ENCODE measurements at places on chromosomes 7 and 10. TPM values are rescaled to one million over a fixed set of nuclear protein-coding genes. Genes with fewer than 3 reads are reported as not detected.

GRCh38 chr7:69199661-69200060 is 398.6 kb upstream of the AUTS2 start:
- no peak overlapping the region for H3K4me3 ChIP-seq
- H3K27ac ChIP-seq, result no peak overlapping the region
- no peak for DNase-seq
- no peaks in the 10 kb centered on the region for H3K4me1 ChIP-seq

- no peak overlapping the region for H3K27ac ChIP-seq
- no peaks in the 10 kb centered on the region for H3K36me3 ChIP-seq
- H3K27me3 ChIP-seq, result no peaks in the 10 kb centered on the region
- no peaks in the 10 kb centered on the region for H3K4me1 ChIP-seq
- DNase-seq, result no peak
These were observed 299.6 kb upstream of the MBL2 start for GRCh38 chr10:53072144-53072543.

DNA sequence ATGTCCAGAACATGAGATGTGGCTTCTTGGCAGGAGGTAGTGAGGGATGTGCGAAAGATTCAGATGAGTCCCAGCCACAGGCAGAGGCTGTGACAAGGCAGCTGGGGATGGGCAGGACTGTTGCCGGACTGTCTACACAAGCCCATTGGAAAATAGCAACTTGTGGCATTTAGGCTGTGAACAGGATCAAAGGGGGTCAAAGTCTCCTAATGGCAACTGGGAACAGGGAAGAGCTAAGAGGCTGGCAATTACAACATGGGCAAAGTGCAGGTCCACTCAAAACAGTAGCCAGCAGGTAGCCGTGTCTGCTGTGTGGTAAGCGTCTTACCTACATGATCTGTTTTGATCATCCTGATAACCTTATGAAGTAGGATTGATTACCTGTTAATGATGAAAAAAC is 254.2 kb upstream of the ZNF32 start:
- no peak overlapping the region for H3K4me3 ChIP-seq
- H3K27me3 ChIP-seq, result no peaks in the 10 kb centered on the region
- no peaks in the 10 kb centered on the region for H3K4me1 ChIP-seq
- no peak overlapping the region for H3K27ac ChIP-seq
- DNase-seq, result no peak

GRCh38 chr7:103143868-103144267 is 5.0 kb downstream of the NAPEPLD start:
- H3K4me1 ChIP-seq, result peaks cover 3% of the 10 kb centered on the region
- no peak overlapping the region for H3K4me3 ChIP-seq
- H3K27me3 ChIP-seq, result no peaks in the 10 kb centered on the region
- no peak overlapping the region for H3K27ac ChIP-seq

DNA sequence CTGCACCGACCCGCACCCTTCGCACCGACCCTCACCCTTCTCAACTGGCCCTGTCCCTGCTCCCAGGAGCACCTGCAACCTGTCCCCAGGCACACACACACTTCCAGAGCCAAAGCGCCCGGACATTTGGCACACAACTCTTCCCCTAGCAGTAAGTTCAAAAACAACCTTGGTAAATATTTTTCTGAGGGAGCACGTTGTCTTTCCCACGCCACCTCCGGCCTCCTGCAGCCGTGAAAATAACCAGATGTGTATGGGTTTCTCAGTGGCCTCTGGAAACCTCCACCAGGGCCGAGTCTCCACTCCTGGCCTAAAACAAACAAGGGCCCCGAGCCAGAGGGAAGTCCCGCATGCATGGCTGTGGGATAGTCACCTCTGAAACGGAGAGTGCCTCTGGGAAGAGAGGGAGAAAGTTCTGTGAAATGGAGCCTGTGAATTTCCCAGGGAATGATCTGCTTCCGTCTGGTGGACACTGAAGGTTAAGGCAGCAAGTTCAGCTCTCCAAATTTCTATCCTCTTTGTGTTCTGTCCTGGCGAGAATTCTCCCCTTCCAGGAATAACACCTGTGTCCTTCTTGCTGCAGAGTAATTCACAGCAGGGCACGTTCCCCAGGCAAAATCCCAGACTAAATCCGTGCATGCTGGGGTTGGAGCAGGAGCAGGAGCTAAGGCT is 15.8 kb downstream of the PODXL start:
- H3K27ac ChIP-seq, result no peak overlapping the region
- no peaks in the 10 kb centered on the region for H3K27me3 ChIP-seq
- no peak for DNase-seq
- peaks cover 49% of the 10 kb centered on the region for H3K4me1 ChIP-seq

- no peaks in the 10 kb centered on the region for H3K36me3 ChIP-seq
- no peak overlapping the region for H3K27ac ChIP-seq
- DNase-seq, result no peak
- H3K4me1 ChIP-seq, result no peaks in the 10 kb centered on the region
- no peak overlapping the region for H3K4me3 ChIP-seq
These were observed 501.8 kb downstream of the GATA3 start for GRCh38 chr10:8556321-8556720.

DNA sequence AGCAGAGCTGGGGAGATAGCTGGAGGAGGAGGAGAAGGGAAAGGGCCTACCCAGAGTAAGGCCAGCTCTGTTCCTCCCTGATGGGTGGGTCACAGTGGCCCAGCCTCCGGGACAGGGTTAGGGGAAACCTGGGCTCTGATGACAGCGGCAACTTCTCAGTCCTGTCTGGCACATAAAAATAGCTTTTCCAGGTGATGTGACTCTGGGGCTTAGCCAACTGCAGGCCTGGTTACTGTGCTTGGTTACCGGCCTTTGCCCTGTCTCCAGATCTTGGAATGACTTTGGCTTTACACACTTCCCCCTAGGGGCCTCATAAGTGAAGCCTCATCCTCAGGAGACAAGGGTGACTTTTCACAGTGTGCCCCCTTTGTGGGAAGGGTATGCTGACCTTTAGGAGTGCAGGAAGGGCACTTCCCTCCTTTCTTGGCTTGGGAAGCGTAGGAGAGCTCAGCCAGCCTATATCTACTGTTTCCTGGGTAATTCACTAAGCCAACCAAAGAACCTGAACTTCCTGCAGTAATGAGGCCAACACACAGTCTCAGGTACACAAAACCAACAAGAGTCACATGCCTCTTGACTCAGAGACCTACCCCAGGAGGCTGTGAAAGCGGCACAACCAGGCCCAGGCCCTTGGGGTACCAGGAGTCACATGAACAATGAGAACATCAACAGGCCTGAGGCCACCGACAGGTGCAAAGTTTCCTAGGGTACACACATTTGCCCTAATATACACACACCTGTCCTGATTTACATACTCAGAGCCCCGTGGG is 11.7 kb upstream of the HILPDA start:
- no peak overlapping the region for H3K27ac ChIP-seq
- no peaks in the 10 kb centered on the region for H3K4me1 ChIP-seq

- H3K27ac ChIP-seq, result no peak overlapping the region
- no peak overlapping the region for H3K4me3 ChIP-seq
- DNase-seq, result no peak
- H3K36me3 ChIP-seq, result no peaks in the 10 kb centered on the region
These were observed 242.8 kb downstream of the KLF6 start for GRCh38 chr10:3542185-3542611.

- no peaks in the 10 kb centered on the region for H3K4me1 ChIP-seq
- H3K27me3 ChIP-seq, result no peaks in the 10 kb centered on the region
- no peaks in the 10 kb centered on the region for H3K36me3 ChIP-seq
- H3K27ac ChIP-seq, result no peak overlapping the region
These were observed 31.4 kb downstream of the TCERG1L start for GRCh38 chr10:131280101-131280500.

DNA sequence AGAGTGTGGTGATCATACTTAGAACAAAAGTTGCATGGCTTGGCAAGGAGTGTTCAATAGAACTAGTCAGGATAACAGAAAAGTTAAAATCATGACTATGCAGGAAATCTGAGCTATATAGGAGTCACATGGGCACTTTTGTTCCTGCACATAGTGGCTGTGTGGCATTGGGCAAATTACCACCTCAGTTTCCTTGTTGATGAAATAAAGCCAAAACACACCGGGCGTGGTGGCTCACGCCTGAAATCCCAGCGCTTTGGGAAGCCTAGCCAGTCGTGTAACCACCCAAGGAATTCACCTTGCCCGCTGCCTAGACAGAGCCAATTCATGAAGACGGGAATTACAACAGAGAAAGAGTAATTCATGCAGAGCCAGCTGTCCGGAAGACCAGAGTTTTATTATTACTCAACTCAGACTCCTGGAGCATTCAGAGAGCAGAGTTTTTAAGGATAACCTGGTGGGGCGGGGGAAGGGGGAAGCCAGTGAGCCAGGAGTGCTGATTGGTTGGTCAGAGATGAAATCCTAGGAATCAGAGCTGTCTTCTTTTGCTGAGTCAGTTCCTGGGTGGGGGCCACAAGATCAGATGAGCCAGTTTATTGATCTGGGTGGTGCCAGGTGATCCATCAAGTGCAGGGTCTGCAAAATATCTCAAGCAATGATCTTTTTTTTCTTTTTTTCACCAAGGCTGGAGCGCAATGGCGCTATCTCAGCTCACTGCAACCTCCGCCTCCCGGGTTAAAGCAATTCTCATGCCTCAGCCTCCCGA is 6.4 kb upstream of the MKRN1 start:
- H3K36me3 ChIP-seq, result no peaks in the 10 kb centered on the region
- H3K4me1 ChIP-seq, result no peaks in the 10 kb centered on the region
- no peak overlapping the region for H3K27ac ChIP-seq
- no peak overlapping the region for H3K4me3 ChIP-seq
- DNase-seq, result no peak
- no peaks in the 10 kb centered on the region for H3K27me3 ChIP-seq

GRCh38 chr7:12210179-12211053 is 678 bp upstream of the TMEM106B start:
- no peak overlapping the region for H3K27ac ChIP-seq
- H3K4me3 ChIP-seq, result peak overlapping the region; percentile 82
- DNase-seq, result no peak
- no peaks in the 10 kb centered on the region for H3K4me1 ChIP-seq

- 0 out of 2 replicates have a peak, but pooled peaks cover 3% of the 10 kb centered on the region for H3K27me3 ChIP-seq
- H3K4me1 ChIP-seq, result peaks cover 21% of the 10 kb centered on the region
- H3K27ac ChIP-seq, result no peak overlapping the region
- H3K4me3 ChIP-seq, result peak overlapping the region; percentile 11
These were observed 5.7 kb upstream of the HOXA13 start for GRCh38 chr7:27205325-27206280.

- H3K4me1 ChIP-seq, result 0 out of 2 replicates have a peak, but pooled peaks cover 4% of the 10 kb centered on the region
- H3K4me3 ChIP-seq, result no peak overlapping the region
- H3K27ac ChIP-seq, result no peak overlapping the region
- peaks cover 5% of the 10 kb centered on the region for H3K36me3 ChIP-seq
- no peaks in the 10 kb centered on the region for H3K27me3 ChIP-seq
These were observed 120.1 kb downstream of the PHTF2 start for GRCh38 chr7:77918676-77919075.

DNA sequence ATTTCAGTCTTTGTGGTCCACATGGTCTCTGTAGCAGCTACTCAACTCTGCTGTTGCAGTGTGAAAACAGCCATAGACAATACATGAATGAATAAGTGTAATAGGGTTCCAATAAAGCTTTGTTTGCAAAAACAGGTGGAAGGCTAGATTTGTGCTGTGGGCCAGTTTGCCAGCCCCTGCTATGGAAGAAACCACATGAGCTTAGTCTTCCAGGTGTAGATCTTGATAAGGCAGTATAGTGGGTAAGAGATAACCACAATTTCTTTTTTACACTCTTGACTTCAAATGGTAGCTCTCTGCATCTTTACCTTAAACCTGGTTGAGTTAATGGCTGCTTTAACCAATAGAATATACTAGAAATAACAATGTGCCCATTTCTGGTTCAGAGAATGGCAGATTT is 135.0 kb upstream of the PALS2 start:
- no peaks in the 10 kb centered on the region for H3K4me1 ChIP-seq
- DNase-seq, result no peak
- H3K27me3 ChIP-seq, result no peaks in the 10 kb centered on the region
- H3K4me3 ChIP-seq, result no peak overlapping the region
- no peaks in the 10 kb centered on the region for H3K36me3 ChIP-seq

DNA sequence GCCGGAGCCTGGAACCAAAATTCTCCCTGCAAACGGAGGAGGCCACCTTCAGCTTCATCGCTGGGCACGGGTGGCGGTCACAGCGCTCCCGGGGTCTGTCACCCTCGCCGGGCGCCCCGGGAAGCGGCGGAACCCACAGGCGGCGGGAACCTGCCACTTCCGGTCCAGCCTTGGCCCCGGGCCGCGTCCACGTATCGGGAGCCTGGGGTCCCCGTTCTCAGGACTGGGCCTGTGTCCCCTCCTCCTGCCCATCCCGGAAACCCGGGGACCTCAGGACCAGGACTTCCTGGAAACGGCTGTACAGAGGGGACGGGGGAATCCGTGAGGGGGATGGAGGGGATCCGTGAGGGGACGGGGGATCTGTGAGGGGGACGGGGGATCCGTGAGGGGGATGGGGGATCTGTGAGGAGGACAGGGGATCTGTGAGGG is 25.4 kb downstream of the PDGFA start:
- H3K27ac ChIP-seq, result no peak overlapping the region
- H3K4me3 ChIP-seq, result no peak overlapping the region
- H3K4me1 ChIP-seq, result no peaks in the 10 kb centered on the region
- H3K36me3 ChIP-seq, result peaks cover 19% of the 10 kb centered on the region
- 0 out of 2 replicates have a peak, but pooled peaks cover 6% of the 10 kb centered on the region for H3K27me3 ChIP-seq

- no peak overlapping the region for H3K27ac ChIP-seq
- no peaks in the 10 kb centered on the region for H3K36me3 ChIP-seq
- H3K4me1 ChIP-seq, result no peaks in the 10 kb centered on the region
- H3K4me3 ChIP-seq, result no peak overlapping the region
- no peaks in the 10 kb centered on the region for H3K27me3 ChIP-seq
These were observed 44.2 kb upstream of the DPYSL4 start for GRCh38 chr10:132142396-132143161.

- no peak for DNase-seq
- no peak overlapping the region for H3K27ac ChIP-seq
- no peak overlapping the region for H3K4me3 ChIP-seq
- no peaks in the 10 kb centered on the region for H3K27me3 ChIP-seq
- H3K4me1 ChIP-seq, result no peaks in the 10 kb centered on the region
- H3K36me3 ChIP-seq, result no peaks in the 10 kb centered on the region
These were observed 519.1 kb downstream of the NRG3 start for GRCh38 chr10:82394122-82394521.

GRCh38 chr10:74913377-74913979 is 87.1 kb downstream of the KAT6B start:
- H3K27me3 ChIP-seq, result no peaks in the 10 kb centered on the region
- no peak for DNase-seq
- H3K36me3 ChIP-seq, result no peaks in the 10 kb centered on the region
- no peak overlapping the region for H3K27ac ChIP-seq
- no peak overlapping the region for H3K4me3 ChIP-seq
- peaks cover 33% of the 10 kb centered on the region for H3K4me1 ChIP-seq

COL17A1 gene
- total RNA-seq, result not detected

BAIAP2L1 gene
- total RNA-seq, result 15.9 TPM

PIP gene
- total RNA-seq, result not detected

EIF4EBP2 gene
- 30.3 TPM for total RNA-seq

TMEM225B gene
- 1.1 TPM for total RNA-seq

PRKAR2B gene
- total RNA-seq, result 15.4 TPM

SPDYE2 gene
- total RNA-seq, result not detected

TRDMT1 gene
- total RNA-seq, result 11.4 TPM

C10orf95 gene
- total RNA-seq, result not detected

GRM8 gene
- not detected for total RNA-seq
